ENCODE measurements at places on chromosomes 2 and 18.
A peak's percentile ranks its signal among the peaks of the same experiment; 100 is the strongest.

DNA sequence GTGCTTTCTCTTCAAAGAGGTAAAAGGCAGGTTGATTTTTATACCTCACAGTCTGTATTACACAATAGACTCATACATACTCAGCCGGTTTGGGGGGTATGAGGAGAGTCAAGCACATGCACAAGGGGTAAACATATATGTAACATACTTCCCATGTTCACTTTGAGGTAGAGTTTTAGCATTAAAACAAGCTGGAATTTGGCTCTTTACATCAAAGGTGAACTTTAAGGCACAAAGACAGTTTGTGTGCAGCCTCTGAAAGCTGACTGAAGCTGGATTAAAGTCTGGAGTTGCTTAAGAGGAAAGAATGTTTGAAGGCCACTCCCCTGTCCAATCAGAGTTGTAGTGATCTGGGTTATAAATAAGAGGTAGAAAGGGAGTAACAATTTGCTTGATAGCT, 282.0 kb downstream of the DPP10 start:
- DNase-seq, result no peak

- DNase-seq, result no peak
Measured at GRCh38 chr18:39299152-39299551, 1733.6 kb upstream of the CELF4 start.

DNA sequence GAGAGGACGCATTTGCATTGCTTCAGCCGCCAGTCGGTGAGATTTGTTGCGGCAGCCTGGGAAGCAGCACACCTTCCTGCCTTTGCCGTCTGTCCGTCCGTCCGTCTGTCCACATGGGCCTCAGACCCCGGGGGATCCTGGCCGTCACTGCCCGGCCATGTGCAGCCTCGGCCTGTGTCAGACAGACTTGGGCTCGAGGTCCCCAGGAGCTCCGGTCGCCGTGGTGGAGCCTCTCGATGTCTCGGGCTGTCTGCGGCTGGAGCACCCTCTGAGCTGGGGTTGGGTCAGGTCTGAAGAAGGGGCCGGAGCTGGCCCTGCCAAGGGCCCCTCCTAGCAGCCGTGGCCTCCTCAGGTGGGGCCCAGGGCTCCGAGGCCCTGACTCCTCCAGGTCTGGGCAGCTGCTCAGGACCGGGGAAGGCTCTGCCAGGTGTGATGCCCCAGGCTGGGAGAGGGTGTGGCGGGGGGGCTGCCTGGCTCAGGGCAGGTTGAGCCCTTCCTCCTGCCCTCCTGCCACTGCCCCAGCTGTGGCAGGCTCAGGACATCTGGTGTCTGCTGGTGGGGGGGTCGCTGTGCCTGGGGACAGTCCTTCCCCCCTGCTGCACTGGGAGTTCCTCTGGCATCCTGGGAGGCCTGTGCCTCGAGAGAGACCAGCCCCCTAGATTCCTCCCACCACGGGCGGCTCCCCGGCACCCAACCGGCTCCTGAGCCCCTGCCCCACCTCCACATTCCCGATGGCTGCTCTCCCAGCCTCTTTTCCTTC, 11.8 kb downstream of the NEU4 start:
- DNase-seq, result no peak

GRCh38 chr18:9814431-9814830, 71.3 kb upstream of the TXNDC2 start:
- no peak for DNase-seq

DNA sequence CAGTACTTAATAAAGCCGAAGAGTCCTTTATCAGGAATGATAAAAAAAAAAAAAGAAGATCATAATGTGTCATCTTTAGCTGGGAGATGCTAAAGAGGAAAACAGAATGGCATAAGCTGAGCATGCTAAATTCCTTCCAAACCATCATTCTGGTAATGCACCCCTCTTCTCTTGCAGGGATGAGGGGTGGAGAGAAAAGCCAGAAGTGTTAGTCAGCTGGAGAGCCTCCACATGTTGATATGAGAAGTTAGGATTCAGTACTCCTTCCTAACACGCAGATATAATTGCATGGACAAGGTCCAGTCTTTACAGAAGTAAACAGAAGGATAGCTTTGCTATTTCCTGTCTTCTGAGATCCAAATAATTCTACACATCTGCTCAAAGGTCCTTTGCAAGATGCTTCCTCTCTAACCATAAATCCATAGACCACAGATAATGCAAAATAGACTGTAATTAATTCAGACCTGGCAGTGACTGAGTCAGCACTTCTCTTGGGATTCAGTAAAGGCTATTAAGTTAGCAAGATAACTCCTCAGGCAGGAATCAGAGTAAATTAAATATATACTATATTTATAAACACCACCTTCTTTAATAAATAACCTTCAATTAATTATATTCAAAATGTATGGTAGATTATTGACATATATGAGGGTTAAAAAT, 930.0 kb upstream of the KLHL29 start:
- no peak for DNase-seq

DNA sequence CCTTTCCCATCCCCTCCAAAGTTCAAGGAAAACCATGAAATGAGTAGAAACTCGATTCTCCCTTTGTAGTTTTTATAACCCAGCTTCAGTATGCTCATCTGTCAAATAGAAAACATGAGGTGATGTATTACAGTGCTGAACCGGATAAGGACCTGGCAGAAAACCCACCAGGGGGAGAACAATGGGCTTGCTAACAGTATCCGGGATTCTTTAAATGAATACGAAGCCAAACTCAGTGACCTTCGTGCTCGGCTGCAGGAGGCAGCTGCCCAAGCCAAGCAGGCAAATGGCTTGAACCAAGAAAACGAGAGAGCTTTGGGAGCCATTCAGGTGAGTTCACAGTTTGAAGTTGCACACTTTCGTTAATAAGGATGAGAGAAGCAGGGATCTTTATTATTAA, 113.6 kb upstream of the TTC39C start:
- no peak for DNase-seq

- DNase-seq, result no peak
Measured at GRCh38 chr2:73946666-73947065, 20.0 kb downstream of the DGUOK start.

DNA sequence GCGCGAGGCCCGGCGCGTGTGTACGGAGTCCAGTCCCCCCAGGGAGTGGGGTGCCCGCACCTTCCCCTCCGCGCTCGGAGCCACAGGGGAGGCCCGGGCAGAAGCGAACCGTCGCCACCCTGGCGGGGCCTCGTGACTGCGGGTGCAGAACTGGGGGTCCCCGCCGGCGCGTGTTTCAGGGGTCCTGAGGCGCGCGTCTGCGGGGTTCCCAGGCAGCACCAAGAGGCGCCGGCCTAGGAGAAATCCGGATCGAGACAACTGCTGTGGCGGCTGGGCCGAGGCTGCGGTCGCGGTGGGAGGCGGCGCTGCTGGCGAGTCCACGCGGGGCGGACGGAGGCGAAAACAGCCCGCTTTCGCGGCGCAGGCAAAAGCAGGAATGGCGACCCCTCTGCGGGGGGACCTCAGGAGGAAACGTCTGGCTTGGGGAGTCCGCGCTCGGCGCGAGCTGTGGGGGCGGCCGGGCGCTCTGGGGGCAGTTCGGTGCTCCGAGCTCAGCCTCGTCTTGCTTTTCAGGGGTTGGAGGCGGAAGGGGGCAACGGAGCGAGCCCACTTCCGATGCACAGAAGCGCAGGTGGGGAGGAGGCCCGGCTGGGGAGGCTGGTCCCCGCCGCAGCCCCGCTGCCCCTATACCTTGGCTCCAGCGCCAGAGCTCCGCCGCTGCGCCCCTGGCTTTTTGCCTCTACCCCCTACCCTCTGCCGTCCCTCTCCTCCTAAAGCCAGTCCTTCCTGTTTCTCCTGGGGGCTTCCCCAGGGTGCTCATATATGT, 81.5 kb upstream of the LDLRAD4 start:
- no peak for DNase-seq

GRCh38 chr2:136703214-136703613, 62.1 kb upstream of the THSD7B start:
- no peak for DNase-seq

GRCh38 chr2:17621781-17622180, 81.3 kb downstream of the VSNL1 start:
- DNase-seq, result no peak

DNA sequence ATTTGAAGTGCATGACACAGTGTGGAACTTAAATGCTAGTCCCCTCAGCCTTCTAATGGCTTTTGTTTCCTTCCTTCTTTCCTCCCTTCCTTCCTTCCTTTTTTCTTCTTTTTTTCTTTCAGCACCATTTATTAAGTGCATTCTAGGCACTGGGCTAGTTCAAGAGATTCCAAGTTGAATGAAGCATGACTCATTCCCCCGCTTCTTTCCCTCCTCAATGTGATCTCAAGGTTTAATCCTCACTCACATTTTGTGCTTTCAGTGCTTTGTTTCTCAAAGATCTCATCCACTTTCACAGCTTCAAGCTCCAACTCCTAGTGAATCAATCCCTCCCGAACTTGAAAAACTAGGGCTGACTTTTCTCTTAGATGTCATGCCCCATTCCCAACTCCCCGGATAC, 90.1 kb downstream of the LBH start:
- DNase-seq, result no peak

DNA sequence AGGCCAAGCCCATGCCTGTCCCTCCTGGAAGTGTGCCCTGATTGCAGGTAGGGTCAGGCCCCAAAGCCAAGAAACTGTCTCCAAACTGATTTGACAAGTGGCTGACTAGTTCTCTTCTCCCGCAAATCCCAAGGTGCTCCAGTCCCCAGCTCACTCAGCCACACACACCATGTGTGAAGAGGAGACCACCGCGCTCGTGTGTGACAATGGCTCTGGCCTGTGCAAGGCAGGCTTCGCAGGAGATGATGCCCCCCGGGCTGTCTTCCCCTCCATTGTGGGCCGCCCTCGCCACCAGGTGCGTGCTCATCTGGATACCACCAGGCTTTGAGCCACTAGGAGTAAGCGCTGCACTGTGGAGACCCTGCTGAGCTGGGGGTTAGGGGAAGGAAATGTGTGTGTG, 8.3 kb downstream of the ACTG2 start:
- DNase-seq, result no peak

GRCh38 chr2:8320311-8321066, 361.4 kb upstream of the ID2 start:
- DNase-seq, result no peak

GRCh38 chr18:12283256-12283655, 24.8 kb upstream of the TUBB6 start:
- DNase-seq, result no peak

DNA sequence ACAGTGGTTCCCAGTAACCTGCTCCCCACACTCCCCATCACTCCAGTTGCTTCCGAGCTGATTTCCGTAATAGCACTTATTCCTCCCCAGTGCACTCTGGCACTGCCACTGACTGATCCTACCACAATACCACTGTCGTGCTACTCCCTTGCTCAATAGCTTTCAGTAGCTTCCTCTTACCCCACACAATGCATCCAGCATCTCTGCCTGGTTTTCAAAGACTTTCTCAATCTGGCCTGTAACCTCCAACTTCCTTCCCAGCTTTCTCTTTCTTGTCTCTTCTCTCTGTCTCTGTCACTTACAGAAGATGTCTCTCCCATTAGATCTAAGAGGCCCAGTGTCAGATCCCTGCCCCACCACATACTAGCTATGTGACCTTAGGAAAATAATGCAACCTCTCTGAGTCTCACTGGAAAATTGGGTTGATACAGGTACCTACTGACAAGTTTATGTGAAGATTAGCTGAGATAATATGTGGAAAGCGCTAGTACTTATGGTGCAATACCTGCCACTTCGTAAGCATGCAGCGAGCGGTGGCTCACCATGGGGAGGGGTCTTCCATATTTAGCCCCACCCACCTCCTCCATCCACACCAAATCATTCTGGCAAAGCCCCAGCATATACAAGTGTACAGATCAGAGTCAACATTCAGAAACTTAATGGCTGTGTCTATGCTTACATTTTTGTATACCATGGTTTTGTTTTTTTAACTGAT, 36.7 kb downstream of the SFXN5 start:
- no peak for DNase-seq

GRCh38 chr2:152627351-152627957, 89.8 kb downstream of the PRPF40A start:
- peak; percentile 1 for DNase-seq

GRCh38 chr2:142878031-142878678, 691 bp downstream of the KYNU start:
- no peak for DNase-seq

- no peak for DNase-seq
Measured at GRCh38 chr2:142920571-142920970, 43.1 kb downstream of the KYNU start.

GRCh38 chr2:175815537-175815936, 186.5 kb downstream of the LNPK start:
- DNase-seq, result no peak

DNA sequence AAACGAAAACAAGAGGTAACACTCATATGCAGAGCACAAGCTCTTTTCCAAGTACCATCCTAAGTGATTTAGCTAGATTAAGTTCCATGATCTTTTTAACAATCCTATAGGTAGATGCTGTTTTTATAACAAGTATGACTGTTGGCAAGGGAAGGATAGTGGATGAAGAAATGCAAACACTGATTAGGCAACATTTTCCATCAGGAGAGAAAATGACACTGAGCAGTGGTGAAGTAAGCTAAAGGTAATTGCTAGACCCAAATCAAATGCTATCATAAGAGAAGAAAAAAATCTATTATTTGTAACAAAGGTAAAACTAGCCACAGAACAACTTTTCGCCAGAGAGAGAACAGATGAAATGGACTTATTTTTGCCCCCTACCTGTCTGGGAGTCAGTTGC, 34.3 kb upstream of the BARD1 start:
- DNase-seq, result no peak

- no peak for DNase-seq
Measured at GRCh38 chr2:207883002-207883780, 113.5 kb upstream of the FZD5 start.

DNA sequence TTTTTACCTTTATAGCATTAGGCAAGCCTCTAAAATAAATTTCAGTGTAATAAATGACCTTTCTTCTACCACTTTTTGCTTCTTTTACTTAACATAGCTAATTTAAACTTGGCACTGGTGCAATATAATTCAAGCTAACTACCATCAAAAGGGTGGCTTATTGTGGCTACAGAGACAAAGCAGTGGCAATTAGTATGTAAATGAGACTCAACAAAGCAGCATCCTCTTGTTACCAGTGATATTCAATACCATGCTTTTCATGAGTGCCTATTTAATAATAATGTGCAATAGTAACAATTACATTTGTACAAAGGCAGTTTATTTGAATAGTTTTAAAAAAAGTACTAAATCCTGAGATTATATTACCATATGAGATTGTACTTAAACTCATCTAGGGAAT, 93.4 kb downstream of the SOS1 start:
- no peak for DNase-seq

GRCh38 chr2:210555555-210555954, 844 bp upstream of the CPS1 start:
- DNase-seq, result no peak

- DNase-seq, result no peak
Measured at GRCh38 chr2:17226941-17227490, 291.2 kb downstream of the RAD51AP2 start.

GRCh38 chr2:100945433-100945740, 56.7 kb upstream of the RPL31 start:
- DNase-seq, result no peak

DNA sequence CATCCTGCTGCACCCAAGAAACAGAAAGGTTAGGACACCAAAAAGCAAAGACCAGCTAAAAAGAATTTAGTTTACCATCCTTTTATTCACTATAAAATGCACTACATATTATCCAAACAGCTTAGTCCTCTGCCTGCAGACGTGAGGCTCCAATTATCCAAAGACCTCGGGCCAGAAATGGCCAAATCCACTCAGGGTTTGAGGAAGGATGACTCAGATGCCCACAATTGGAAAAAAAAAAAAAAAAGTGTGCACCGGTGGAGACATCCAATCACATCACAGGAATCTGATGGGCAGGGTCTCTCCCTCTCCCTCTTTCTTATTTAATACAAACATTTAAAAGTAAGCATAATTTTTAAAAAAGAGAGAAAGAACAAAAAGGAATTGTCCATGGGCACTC, 65.7 kb downstream of the TRABD2A start:
- DNase-seq, result no peak

Data from NCI-H2081 (cell line).